ENCODE measurements at places on chromosomes 12 and 14.

- no peak for DNase-seq
Measured at GRCh38 chr14:29111554-29111953, 345.0 kb downstream of the FOXG1 start.

- DNase-seq = no peak
Measured at GRCh38 chr12:57455374-57456144, 452 bp downstream of the INHBE start.

DNA sequence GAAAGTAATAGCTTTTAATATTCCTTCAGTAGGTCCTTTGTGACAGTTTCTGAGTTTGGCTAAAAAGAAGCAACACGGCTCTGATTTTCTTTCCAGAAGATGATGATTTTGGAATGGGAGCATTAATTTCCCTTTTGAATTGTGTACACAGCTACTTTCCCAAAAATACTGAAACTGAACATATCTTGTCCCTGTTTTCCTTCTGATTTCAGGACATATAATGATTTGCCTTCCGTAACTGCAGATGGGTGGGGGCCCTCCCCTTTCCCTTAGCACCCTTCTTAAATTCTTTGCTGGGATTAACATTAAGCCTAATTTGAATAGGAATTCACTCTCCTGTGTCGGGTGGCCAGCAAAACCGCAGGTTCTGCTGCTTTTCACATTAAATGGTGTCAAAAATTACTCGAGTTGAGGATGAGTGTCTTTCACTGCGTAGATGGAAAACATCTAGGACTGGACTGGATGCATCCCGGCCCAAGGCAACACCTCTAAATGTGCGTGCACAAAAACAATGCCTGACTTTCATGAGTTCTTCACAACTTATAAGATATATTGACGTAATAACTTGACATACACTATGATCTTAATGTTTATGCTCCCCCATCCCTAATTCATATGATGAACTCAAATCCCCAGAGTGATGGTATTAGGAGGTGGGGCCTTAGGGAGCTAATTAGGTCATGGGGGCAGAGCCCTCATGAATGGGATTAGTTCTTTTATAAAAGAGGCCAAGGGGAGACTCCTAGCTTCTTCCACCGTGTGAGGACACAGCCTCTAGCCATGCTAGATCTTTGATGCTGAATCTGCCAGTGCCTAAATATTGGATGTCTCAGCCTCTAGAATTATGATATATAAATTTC is 158.1 kb downstream of the AEBP2 start:
- no peak for DNase-seq

GRCh38 chr14:50344116-50344775 is 32.1 kb downstream of the DMAC2L start:
- no peak for DNase-seq

- DNase-seq = no peak
Measured at GRCh38 chr14:73168274-73168673, 32.0 kb downstream of the PSEN1 start.

DNA sequence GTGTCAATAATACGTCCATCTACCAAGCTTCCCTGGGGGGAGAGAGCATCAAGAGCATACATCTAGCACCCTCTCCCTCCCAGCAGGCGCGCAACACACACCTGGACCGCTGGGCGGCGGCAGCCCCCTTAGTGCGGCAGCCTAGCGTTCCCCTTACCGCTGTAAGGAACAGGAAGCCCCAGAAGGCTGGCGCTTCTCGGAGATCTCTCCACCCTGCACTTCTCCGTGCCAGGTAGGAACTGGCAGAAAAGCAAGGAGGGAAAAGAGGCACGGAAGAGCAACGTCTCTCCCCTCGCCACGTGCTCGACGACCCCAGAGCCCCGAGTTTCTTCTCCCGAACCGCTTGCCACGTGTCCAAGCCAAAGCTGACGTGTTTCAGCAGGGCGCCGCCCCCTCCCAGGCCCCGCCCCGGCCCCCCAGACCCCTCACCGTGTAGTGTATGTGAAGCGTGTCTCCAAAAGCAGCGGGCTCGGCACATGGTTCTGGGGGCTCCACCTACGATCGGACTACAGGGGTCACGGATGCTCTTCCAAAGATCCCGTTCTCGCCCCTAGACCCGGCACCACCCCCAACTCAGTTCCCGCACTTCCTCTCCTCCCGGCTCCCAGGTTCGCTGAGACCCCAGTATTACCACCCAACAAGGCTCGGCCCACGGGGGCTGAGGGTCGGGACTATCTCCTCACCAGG is 532 bp downstream of the FKBP11 start:
- DNase-seq = peak; percentile 43
